Iris pigment epithelial cell (primary cell): ENCODE measurements at places on chromosomes 5 and 9.

DNA sequence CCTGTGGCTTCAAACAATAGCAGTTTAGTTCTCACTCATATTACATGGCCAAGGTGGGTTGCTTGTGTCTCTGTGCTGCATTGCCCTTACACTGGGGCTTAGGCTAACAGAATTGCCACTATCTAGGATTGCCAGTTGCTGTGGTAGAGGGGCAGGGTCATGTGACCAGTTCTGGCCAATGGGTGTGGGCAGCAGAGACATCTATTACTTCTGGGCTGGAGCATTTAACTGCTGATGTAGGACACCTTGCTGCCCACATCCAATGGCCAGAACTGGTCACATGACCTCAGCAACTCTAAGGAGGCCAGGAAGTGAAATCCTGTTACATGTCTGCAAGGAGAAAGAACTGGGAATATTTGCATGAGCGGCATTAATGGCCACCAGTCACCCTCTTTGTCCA is 199.3 kb downstream of the C9orf152 start:
- DNase-seq = no peak

DNA sequence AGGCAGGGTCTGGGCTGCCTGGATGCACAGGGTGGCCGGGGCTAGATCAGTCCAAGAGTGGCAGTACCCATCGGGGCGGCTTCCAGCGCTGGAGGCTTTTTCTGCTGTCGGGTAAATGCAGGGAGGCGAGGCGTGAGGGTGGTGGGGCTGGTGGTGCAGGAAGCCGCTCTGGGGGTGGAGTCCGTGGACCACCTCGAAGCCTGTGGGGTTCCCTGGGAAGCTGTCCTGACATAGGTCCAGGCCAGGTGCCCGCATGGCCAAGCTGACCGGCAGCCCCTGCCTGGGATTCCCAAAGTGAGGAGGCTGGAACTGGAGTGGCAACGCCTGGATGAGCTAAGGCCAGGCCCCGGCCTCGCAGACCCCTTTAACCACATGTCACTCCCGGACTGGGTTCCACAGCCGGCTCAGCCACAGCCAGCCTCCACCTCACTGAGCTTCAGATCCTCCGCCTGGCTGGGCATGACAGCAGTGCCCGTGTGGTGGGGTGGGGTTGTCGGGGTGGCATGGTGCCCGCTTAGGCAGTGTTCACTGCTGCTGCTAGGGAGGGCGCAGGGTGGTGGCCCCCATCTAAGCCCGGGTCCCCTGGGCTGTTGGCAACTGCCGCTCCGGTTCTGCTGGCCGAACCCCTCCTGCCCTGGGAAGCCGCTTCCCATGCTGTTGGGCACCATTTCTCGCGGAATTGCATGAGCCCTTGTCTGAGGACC is 1.4 kb upstream of the QRFP start:
- DNase-seq = no peak

DNA sequence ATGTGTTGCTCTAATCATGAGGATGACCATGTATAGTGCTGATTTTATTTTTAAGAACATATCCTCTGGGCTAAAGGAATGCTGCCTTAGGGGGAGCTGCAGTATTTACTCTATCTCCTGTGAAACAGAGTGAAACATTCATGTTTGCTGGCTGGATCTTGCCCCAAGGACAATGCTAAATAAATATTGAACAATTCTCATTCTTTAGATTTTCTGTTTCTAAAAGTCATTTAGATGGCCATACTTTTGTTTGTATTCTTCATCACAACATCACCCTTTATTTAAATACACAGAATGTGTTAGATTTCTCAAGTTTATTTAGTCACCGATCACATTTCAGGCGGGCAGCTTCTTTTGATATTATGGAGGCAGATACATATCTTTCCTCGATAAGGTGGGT is 103.3 kb downstream of the ARHGEF28 start:
- peak; percentile 62 for DNase-seq

DNA sequence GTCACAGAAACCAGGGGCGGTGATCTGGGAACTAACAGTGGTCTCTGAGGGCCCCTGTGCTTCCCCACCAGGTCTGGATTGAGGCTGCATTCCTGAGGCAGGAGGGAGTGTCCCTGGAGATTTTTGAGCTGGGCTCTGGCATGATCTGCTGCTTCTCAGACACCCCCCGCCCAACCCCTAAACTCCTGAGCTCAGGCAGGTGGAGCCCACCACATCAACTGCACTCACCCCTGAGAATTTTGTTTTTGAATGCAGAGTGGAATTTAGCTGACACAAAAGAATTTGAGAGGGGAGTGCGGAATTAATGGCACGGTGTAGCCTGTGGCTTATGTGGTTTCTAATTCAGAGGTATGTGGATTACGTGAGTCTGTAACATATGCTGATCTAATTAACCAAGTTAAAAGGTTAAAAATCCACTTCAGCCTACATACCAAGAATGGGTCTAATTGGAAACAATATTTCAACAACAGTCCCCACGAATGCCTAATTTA is 23.9 kb upstream of the CTSL start:
- DNase-seq = peak; percentile 34

DNA sequence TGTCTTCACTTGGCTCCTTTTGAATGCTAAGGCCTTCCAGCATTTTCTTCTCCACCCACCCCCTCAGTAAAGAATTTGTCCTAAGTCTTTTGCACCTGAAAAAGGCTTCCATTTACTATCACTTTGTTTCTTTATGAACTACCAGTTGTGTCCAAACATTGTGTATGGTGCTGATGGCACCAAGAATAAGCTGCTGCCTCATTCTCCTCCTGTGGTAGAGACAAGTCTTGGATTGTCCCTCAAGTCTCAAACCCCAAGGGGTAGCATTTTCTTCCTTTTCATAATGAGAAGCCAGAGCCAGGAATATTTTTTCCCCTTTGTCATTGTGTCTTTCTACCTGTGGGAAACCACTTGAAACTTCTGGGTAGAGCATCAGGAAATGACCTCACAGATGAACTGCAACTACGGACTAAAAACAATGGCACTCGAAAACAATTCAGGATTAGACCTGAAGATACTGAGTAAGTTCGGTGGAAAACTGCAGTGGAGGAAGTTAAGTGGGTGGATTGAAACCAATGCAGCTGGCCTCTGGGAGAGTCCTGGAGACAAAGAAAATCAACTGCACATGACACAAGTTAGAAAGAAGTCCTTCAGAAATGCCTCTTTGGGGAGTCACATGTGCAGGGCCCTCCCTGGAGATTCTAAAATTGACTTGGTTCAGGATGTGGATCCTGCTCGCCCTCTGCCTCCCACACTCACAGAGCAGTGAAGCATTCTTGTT is 80.5 kb downstream of the SH3RF2 start:
- no peak for DNase-seq

- no peak for DNase-seq
These were observed 77.5 kb downstream of the GLIS3 start for GRCh38 chr9:4222357-4222756.

DNA sequence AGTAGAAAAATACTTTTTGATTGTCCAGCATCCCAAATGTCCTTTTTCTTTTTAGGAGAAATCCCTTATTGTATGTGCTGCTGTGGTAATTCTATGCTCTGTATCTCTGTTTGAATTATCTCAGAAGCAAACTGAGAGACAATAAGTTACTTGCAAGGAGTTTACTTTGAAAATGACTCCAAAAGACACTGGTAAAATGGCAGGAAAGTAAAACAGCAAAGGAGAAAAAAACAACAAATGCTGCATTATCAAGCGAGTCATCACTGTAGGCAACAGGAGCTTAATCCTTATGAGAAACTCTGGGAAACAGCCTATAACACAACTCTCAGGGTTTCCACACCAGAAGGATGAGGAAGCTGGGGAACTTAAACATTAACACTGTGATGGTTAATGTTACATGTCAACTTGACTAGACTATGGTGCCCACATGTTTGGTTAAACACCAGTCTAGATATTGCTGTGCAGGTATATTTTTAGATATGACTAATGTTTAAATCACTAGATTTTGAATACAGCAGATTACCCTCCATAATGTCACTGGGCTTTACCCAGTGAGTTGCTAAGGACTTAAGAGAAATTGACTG is 92.6 kb upstream of the GAS1 start:
- peak; percentile 81 for DNase-seq

DNA sequence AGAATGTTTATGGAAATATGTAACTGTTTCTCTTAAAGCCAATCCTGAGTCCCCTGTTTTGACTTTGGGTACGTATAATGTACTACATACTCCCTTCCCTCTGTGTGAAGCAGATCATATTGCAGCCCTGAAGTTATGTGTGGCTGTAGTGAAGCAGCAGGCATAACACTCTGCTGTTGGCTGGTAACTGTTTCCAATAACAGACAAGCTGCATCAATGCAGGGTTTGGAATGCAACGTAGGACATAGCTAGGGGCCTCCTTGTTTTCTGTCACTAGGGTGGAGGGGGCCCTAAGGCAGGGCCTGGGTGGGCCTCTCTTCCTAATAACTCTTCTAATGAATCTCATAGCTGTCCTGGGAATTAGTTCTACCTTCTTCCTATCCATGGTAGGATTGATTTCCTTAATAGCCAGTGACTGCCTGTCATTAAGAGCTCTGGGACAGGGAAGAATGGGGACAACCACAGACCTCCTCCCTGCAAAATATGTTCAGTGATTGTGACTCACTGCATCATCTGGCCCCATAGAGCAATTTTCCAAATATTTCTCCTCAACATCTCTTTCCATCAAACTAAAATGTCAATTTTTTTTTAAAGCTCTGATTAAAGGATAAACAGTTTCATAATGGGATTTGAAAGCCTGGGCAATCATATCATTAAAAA is 129.6 kb upstream of the HMHB1 start:
- DNase-seq = peak; percentile 54

- DNase-seq = peak; percentile 53
These were observed 90.3 kb upstream of the ZNF462 start for GRCh38 chr9:106772523-106773290.

DNA sequence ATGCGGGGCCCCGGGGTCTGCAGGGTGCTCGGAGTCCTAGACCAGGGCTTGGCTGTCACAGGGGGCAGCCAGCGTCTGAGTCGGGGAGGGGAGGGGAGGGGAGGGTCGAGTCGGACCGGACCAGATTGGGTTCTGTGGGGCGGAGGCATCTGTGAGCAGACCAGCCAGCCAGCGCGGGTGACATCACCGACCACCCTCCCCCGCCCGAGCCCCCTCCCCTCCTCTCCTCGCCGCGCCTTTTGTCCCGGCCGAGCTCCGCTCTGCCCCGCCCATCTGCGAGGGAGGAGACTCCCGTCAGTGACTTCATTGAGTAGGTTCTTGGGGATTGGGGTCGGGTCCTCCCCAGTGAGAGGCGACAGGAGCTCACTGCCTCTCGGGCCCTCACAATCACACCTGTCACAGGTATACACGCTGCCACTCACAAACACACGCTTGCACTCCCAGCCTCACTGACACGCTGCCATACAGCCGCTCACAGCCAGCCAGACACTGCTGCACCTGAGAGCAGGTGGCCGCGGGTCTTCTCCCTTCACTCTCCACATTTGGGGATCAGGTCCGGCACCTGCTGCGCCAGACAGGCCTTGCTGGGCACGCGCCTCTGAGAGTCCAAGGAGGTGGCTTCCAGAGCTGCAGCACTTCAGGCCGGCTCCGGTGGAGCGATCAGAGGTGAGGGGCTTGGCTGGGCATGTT is 546 bp downstream of the DNAJB5 start:
- peak; percentile 42 for DNase-seq

GRCh38 chr5:3351581-3352442 is 243.8 kb upstream of the IRX1 start:
- no peak for DNase-seq

- no peak for DNase-seq
These were observed 116.8 kb upstream of the PAM start for GRCh38 chr5:102638316-102638715.

- DNase-seq = no peak
These were observed 3.7 kb upstream of the NIPAL4 start for GRCh38 chr5:157456301-157456700.

GRCh38 chr5:78953092-78953800 is 31.9 kb downstream of the ARSB start:
- peak; percentile 49 for DNase-seq

DNA sequence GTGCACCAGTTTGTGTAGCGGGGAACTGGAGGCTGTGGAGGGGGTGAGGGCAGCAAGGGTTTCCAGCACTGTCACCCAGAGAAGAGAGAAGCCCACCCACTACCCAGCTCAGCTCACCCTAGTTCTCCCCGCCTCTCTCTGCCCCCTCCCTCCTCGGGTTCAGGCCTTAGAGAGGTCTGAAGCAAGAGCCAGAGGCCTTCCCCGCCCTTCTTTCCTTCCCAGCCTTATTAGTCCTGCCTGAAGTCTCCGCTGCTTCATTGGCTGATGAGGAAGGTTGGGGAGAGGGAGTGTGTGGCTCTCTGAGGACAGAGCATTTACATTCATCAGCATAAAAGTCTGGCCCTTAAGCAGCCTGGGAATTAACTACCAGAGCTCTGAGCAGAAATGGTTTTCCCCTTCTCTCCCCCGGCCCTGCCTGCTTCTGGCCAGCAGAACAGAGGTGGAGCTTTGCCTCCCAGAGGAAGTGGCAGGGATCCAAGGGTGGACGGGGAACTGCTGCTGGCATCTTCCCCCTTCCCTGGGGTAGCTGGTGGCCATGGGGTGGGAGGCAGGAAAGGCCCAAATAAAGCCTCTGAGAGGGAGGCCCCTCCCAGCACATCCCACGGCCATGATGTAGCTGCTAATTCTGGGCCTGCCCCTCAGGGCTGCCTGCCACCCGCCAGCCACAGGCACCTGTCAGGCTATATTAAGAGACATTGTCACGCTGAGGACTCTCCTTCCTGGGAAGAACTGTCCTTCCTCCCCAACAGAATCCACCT is 4.1 kb downstream of the DNAJB5 start:
- DNase-seq = peak; percentile 78

DNA sequence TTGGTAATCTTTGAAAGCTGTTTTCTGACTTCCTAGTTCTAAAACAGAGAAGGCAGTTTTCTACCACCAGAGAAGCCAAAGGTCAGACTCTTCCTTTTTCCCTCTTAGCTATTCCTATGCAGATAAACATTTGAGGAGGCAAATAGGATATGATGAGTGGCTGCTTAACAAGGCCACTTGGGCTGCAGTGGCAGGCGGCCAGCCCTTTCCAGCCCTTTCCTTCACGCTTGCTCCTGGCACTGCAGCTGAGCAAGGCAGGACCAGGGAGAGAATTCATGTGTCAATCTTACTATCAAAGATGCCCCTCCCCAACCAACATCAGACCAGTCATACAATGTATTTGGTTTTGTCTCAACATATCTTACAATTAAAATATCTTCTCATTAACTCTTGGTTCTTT is 36.8 kb upstream of the RNF38 start:
- peak; percentile 26 for DNase-seq

DNA sequence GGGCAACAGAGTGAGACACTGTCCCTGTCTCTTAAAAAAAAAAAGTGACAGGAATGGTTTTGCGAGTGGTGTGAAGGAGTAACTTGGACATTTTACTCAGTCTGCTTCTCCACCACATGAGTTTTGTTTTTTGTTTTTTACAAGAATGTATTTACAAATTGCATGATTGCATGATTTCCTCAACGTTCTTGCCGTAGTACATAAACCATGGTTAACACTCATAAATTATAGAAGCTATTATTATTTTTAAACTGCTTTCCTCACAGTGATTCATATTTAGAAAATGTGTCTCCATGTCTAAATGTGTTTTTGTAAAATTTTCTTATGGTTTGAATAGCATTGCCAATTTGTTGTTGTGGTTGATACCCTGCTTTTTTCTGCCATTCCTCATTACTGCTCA is 220.0 kb downstream of the GOLPH3 start:
- no peak for DNase-seq

- peak; percentile 74 for DNase-seq
These were observed at the start of gene COL27A1 for GRCh38 chr9:114155263-114155994. Gene COL27A1, plus strand, starts transcription at chr9:114155537. Its CDS starts 414 bp downstream, at chr9:114155951.
